ENCODE measurements at places on chromosomes 12 and 14.
A peak's percentile ranks its signal among the peaks of the same experiment; 100 is the strongest.

DNA sequence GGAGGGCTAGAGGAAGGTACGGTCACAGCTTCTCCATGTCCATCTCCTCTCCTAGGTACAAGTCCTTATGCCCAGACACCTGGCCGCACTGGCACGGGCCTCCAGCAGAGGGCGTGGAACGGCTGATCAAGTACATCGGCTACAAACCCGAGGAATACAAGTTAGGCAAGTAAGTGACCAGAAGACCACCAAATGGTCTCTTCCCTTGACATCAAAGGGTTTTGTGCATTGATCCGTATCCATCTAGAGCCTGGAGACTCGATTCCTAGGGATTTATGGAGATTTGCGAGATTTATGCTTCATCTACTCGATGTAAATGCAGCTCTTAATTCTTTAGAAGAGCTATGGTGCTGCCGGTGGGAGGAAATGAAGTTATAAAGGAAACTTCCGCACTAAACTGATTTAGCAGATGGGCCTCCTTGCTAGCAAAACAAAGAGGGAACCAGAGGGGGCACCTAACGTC is 44.2 kb downstream of the KCTD10 start:
- DNase-seq = peak; percentile 54

- DNase-seq = no peak
Measured at GRCh38 chr12:78210894-78211302, 380.2 kb downstream of the NAV3 start.

- DNase-seq = no peak
Measured at GRCh38 chr12:71430756-71431155, 8.8 kb upstream of the LGR5 start.

DNA sequence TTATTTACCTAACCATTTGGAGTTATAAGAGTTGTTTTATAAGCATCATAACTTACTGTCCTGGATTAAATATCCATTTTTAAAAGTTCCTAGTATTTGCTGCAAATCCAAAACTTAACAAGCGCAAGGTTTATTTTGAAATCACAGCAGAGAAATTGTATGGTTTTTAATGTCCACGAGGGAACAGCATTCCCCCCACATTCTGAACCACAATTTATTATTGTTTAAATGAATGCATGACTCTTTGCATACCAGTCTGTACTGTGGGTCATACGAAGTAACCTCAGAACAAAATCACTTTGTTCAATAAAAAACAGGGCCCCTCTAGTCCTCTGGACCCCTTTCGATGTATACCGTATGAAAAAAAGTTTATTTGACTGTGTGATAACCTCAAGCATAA is 75.9 kb downstream of the DACT1 start:
- no peak for DNase-seq

DNA sequence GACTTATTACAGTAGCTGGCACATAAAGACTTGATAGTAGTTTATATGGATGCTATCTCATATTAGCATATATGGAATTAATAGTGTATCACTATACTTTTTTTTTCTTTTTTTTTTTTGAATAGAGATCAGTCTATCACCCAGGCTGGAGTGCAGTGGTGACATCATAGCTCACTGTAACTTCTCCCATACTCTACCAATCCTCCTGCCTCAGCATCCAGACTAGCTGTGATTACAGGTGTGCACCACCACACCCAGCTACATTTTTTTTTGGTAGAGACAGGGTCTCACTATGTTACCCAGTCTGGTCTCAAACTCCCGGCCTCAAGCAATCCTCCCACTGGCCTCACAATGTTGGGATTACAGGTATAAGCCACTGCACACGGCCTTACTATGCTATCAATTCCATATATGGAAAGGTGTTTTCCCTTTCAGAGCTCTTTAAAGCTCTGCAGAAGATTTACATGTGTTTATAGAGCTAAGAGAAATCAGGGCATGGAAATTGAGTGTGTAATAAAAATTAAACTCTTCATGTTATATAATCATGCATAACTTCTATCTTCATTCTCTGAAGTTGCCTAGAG is 1.8 kb upstream of the TBK1 start:
- DNase-seq = no peak

- no peak for DNase-seq
Measured at GRCh38 chr12:83769151-83769550, 1082.4 kb downstream of the TMTC2 start.

- DNase-seq = no peak
Measured at GRCh38 chr12:88566430-88566829, 13.8 kb downstream of the KITLG start.

- no peak for DNase-seq
Measured at GRCh38 chr14:23580152-23580926, 1.7 kb upstream of the JPH4 start.
